ENCODE measurements at places on chromosomes 5 and 9.
A peak's percentile ranks its signal among the peaks of the same experiment; 100 is the strongest.

DNA sequence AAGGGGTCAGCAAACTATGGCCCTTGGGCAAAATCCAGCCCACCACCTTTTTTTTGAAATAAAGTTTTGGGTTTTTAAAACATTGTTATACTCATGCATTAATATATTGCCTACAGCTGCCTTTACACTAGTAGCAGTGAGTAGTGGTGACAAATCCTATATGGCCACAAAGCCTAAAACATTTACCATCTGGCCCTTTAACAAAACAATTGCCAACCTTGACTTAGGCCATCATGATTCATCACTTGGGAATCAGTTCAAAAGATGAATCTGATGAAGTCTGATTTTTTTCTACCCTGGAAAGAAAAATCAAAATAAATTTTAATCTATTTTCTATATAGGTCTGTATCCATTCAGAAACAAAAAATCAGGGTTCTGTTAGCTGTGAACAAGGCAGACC is 484.9 kb downstream of the BNC2 start:
- peak; percentile 52 for DNase-seq

GRCh38 chr9:20355022-20355421 is 267.3 kb downstream of the MLLT3 start:
- DNase-seq = peak; percentile 53

GRCh38 chr9:112029921-112030444 is 133.4 kb downstream of the UGCG start:
- peak; percentile 41 for DNase-seq

GRCh38 chr5:21806943-21807342 is 1046.2 kb downstream of the CDH12 start:
- DNase-seq = peak; percentile 6

- DNase-seq = no peak
Measured at GRCh38 chr9:136525841-136526499, 19.9 kb downstream of the NOTCH1 start.

- peak; percentile 98 for DNase-seq
Measured at GRCh38 chr5:176447978-176448608, at the start of gene FAF2. Gene FAF2 (plus strand): TSS chr5:176448385. CDS start chr5:176448408, 23 bp downstream.

- no peak for DNase-seq
Measured at GRCh38 chr5:40022057-40022456, 597.3 kb upstream of the DAB2 start.

DNA sequence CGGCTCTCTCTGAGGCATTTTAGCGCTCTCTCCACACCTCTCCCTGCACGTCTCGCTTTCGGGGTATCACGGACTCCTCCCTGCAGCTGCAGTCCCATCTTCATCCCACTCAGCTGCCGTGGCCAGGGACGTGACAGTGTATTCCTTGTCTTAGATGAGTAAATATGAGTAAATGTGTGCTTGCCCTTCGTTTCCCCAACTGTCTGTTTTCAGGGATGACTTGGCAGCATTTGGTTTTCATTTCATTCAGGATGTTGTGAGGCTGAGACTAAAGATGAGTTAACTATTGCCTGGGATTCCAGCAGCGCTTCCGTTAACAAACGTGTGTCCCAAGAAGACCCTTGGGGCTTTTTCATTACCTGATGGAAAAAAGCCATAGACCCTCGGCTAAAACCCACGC is 29.5 kb downstream of the GDNF start:
- DNase-seq = peak; percentile 65

DNA sequence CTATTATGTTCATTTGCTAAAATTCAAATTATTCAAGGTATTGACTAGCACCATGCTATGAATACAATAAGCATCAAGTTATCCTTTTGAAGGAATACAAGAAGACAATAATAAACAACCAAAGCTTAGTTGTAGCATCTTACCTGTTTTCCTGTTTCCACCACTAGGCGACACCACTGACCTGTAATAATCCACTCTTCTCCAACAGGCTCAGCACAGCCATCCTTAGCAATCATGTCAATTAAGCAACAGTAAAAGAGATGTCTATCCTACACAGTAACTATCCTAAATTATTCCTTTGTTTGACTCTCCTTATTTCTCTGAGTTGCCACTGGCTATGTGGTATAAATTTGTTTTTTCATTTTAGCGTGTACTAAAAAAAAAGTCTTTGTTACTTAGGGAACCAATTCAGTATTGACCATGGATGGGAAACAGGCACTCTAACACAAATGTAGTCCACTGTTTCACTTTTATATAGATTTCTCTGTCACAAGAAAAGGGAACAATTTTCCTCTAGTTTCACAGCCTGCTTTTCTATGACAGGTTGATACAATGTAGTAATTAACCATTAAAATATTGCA is 46.2 kb downstream of the PCA3 start:
- DNase-seq = peak; percentile 64

DNA sequence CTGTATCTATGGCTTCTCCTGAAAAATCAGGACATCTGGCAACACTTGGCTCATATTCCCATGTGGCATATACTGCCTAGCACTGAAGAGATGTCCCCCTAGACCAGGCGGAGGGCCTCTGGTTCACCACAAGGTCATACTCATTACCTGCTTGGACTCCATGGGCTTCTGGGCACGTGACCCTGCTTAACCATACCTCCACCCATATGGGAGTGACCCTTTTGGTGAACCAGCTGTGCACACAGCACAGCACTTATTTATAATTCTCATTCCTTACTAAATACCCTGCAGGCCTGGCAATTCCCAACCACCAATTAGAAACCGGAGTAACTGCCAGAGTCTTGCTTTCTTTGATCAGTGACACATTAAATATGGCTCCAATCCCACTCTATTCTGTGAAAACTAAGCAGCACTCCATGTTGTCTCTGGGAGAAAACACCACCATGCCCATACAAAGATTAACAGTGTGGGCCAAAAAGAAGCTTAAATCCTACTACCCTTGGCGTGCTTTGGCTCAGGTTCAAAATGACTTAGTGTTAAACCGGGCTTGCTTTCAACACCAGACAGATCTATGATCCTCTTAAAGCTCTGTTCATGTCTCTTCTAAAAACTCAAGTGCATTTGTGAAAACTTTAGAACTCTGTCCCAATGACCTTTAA is 57.7 kb downstream of the MTMR12 start:
- DNase-seq = peak; percentile 47

DNA sequence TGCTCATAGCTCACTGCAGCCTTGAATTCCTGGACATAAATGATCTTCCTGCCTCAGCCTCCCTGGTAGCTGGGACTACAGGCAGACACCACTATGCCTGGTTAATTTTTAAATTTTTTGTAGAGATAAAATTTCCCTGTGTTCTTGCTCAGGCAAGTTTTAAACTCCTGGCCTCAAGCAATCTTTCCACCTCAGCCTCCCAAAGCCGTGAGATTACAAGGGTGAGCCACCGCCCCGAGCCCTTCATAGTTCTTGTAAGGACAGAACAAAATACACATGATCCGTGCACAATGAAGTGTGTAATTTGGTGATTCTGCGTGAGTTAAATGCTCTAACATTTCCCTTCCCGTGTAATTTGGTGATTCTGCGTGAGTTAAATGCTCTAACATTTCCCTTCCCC is 27.7 kb upstream of the MYO10 start:
- no peak for DNase-seq

- no peak for DNase-seq
Measured at GRCh38 chr5:126368239-126368812, 54.9 kb upstream of the GRAMD2B start.

DNA sequence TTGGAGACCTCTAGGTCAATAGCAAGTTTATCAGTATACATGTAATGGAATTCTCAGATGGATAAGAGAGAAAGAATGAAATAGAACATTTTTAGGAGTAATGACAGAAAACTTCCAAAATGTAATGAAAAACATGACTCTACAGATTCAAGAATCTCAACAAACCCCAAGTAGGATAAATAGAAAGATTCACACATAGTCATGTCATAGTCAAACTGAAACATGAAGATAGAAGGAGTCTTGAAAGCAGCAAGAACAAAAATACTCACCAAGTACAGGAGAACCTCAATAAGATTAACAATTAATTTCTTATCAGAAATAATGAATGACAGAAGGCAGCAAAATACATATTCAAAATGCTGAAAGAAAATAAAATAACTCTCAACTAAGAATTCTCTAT is 164.5 kb downstream of the SPATA31D1 start:
- no peak for DNase-seq

DNA sequence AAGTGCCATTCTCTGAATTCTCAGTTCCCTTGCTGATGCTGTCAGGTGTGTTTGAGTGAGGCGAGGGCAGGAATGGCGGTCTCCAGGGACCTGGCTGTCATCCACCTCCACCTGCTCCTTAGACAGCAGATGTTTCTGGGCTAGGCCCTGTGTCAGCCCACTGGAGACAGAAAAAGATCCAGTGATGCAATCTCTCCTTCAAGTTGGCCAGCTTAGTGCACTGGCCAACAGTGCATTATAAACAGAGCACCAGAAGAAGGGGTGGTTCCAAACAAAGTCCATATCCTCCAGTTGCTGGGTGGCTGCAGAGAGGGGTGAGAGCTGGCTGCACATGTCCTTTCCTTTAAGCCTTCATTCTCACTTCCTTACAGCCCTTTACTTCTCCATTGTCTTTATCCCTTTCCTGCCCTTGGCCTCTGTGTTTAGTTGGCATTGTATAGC is 26.5 kb downstream of the NANS start:
- peak; percentile 32 for DNase-seq

DNA sequence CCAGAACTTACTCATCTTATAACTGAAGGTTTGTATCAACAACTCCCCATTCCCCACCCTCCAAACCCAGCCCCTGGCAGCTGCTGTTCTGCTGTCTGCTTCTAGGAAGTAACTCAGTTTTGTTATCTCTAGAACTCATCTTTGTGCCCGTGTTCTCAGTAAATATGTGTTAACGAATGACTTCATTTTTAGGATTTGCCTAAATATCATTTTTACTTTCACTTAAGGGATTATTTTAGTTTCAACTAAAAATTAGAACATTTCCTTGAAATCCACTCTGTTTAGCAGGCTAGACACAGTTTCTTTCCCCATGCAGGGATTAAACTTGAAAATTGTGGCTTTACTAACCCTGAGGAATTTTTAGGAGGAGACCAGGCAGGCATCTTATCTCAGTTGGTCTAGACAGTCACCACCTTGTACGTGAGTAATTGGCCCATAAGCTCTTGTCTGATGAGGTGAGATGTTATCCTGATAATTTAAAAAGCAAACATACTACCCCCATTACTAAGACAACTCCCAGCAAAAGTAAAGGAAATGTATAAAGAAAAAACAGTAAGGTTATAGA is 68.2 kb upstream of the TNFAIP8 start:
- no peak for DNase-seq

DNA sequence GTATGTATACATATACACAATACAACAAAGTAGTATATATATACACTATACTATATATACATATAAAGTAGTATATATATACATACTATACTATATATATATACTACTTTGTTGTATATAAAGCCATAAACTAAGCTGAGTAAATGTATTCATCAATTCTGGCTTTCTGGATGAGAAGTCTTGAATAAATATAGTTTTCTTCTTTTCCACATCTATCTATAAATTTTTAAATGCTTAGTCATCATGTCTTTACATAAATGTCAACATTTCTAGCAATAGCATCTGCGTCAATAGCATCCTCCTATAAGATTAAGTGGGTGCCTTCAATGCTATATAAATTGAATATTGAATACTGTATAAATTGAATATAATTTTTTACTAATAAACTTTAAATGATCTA is 63.1 kb upstream of the COX7C start:
- no peak for DNase-seq

DNA sequence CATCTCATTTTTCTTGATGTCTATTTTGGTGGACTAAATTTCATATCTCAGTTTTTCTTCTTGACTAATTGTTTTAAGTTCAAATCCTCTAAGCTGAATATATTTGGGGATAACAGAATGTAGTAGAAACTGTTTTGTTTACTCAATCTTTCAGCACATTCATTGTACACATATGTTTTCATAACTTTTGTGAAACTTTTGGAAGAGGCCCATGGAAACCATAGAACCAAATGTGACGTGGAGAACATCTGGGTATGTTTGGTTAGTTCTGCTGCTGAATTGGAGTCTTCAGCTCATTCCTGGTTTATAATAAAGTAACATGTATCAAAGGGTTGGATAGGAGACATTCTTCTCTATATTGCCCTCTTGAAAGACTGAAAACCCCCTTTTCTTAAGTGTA is 88.4 kb downstream of the CCDC171 start:
- no peak for DNase-seq

DNA sequence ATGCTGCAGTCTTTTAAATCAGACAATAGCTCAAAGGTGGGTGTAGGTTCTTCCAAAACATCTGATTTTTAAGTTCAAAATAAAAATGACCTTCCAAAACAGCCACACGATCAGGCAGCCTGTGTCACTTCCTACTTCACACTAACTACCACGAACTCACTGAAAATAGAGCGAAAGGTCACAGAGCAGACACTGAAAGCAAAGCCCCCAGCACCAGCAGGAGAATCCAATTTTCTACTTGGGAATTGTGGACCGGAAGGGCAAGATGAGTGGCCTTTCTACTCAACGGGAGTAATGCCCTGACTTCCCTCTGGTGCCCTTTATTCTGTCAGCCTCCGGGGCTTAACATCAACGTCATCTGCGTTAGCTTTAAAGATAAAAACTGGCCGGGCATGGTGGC is 107.8 kb upstream of the FAM120A start:
- DNase-seq = no peak

GRCh38 chr9:109248133-109248581 is 72.7 kb downstream of the EPB41L4B start:
- DNase-seq = peak; percentile 33

GRCh38 chr9:22097707-22098106 is 88.6 kb upstream of the CDKN2B start:
- DNase-seq = peak; percentile 38

DNA sequence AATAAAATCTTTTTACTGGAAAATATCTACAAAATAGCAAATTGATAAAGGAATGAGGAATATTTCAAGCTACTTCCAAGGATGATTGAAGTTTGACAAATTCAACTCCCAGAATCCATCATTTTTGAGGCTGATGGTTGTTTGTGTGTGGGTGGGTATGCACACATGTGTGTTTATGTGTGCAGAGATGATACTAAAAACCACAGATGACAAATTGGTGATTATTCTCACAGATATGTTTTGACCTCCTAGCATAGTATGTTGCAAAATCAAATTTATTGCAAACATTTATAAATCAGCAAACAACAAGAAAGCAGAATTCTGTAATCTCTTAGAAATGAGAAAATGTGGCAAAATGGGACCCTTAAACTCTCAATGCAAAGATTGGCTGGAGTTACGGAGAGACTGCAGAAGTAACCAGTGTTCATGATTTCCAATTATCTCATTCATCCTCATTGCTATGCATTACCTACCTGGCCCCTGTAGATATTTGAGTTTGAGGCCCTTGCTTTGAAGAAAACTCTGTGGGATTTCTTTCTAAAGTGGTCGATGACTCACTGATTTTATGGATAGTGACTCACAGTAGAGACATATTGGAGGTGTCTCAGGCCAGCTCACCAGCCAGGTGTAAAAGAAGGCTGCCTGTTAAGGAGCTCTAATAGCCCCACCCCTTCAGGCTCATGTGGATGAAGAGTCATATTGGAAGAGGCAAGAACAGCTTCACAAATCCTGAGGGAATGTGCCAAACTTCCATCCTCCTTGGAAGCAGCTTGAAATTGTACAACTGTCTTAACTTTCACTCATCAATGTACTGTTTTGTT is 44.6 kb upstream of the TMC1 start:
- peak; percentile 23 for DNase-seq

- DNase-seq = no peak
Measured at GRCh38 chr9:89732295-89732938, 127.6 kb downstream of the GADD45G start.

GRCh38 chr9:81591791-81592190 is 97.6 kb downstream of the TLE1 start:
- DNase-seq = no peak

GRCh38 chr5:23840083-23840482 is 332.7 kb downstream of the PRDM9 start:
- DNase-seq = no peak

GRCh38 chr5:122091936-122092600 is 14.0 kb upstream of the LOX start:
- DNase-seq = peak; percentile 39
